Uterine smooth muscle cell (primary cell): ENCODE measurements at places on chromosomes 5 and 9. TPM values are rescaled to one million over a fixed set of nuclear protein-coding genes. Genes with fewer than 3 reads are reported as not detected.

UNC5A gene
- not detected in 2 replicates for total RNA-seq

FGF10 gene
- 0.25 and 0.89 TPM in 2 replicates for total RNA-seq

KCNV2 gene
- not detected in 2 replicates for total RNA-seq

PKN3 gene
- total RNA-seq: 1.5 and 4.0 TPM in 2 replicates
